ENCODE measurements at places on chromosomes 4 and X.
A peak's percentile ranks its signal among the peaks of the same experiment; 100 is the strongest.

GRCh38 chr4:87108142-87108546 is 112.3 kb downstream of the KLHL8 start:
- DNase-seq = no peak

DNA sequence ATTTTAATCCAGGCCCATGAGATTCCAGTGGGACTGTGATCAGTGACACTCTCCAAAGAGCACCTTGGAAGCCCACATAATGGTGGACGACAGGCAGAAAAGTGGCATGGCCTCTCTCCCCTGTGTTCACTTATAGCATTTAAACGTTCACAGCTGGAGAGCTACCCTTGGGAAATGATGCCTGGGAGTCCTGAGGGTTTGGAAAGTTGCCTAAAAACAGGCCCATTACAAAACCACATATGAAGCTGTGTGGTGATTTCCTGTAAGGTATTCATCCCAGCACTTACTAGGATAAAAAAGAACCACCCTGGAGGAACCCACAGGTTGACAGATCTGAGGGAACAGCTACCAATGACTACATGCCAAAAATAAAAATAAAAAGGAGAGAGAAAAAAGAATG is 193.2 kb downstream of the RASL11B start:
- DNase-seq = no peak

DNA sequence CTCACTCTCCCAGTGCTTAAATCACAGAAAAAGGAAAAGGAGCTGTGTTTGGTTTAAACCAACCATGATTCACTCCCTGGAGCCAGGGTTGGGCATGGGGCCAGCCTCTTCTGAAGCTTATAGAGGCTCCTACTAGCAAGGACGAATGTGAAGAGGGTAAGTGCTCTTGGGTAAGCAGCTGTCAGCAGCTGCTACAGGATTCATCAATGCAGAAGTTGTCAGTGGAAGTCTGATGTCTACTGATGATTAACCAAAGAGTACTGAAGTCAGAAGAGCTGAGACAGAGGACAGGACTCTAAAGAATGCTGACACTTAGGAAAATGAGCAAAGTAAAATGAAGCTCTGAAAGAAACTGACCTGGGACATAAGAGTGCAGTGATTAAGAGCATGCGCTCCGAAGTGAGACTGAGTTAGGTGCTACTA is 32.7 kb upstream of the JADE1 start:
- DNase-seq = no peak

DNA sequence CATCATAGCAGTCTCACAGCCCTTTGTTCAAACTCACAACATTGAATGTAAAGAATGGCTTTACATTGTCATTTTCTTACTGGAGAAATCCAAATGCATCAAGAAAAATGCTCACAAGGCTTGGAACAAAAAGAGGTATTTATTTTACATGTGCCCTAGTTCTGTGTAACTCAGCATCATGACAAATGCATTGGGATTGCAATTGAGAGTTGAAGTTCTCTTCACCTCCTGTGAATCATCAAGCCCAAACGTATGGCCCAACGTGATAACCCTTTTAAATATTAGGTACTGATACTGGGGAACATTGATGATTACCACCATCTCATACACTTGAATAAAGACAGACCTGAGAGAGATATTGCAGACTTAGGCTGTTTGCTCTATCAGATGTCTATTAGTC is 61.6 kb downstream of the GASK1B start:
- no peak for DNase-seq

DNA sequence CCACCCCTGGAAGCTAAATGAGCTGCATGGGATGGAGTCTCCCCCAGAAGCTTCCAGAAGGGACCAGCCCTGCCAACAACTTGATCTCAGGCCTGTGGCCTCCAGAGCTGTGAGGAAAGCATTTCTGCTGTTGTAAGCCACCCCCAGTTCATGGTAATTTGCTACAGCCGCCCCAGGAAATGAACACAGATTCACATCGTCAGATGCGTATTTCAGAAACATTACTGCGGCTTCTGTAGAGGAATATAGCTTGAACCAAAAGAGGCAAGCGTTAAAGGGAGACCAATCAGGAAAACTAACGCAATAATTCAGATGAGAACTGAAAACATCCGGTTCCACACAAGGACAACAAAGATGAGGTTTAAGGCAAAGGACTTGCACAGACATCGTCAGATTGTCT is 128.4 kb upstream of the TBL1X start:
- no peak for DNase-seq

DNA sequence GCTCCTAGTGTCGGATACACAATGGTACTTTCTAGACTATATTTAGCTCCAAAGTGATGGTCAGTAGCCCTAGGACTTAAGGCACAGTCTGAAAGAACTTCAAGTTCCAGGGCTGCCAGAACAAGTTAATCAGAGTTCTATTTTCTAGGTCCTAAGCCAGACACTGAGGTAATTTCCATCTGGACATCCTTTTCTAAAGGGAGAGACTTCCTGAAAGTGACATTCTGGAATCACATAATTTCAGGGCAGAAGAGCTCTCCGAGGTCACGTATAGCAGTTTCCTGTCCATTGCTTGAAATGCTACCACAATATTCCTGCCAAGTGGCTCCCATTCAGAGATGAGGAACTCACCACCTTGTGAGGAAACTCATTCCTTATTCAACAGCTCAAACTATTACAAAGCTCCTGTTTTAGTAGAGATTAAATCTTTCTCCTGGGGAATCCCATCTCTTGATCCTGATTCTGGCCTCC is 117.9 kb downstream of the COL25A1 start:
- DNase-seq = no peak

GRCh38 chrX:66176134-66176533 is 12.1 kb downstream of the HEPH start:
- no peak for DNase-seq

GRCh38 chr4:182143086-182143821 is 99.9 kb upstream of the TENM3 start:
- no peak for DNase-seq

- no peak for DNase-seq
Measured at GRCh38 chr4:121765971-121766538, 1.1 kb upstream of the SMIM43 start.

- no peak for DNase-seq
Measured at GRCh38 chr4:128481752-128482480, 194.3 kb upstream of the PGRMC2 start.

DNA sequence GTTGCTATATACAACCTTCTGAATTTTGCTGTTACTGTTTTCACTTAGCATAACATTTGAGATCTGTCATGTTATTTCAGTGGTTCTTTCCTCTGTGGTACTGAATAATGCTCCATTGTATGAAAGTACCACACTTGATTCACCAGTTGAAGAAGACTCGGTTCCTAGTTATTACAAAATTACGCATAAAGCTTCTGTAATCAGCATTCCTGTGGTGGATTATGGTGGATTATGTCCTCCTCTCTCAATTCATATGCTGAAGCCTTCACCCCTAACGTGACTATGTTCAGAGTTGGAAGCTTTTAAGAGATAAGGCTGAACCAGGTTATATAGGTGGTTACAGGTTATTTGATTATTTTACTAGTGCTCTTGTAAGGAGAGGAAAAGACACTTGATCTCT is 2143.5 kb upstream of the AGA start:
- DNase-seq = no peak

DNA sequence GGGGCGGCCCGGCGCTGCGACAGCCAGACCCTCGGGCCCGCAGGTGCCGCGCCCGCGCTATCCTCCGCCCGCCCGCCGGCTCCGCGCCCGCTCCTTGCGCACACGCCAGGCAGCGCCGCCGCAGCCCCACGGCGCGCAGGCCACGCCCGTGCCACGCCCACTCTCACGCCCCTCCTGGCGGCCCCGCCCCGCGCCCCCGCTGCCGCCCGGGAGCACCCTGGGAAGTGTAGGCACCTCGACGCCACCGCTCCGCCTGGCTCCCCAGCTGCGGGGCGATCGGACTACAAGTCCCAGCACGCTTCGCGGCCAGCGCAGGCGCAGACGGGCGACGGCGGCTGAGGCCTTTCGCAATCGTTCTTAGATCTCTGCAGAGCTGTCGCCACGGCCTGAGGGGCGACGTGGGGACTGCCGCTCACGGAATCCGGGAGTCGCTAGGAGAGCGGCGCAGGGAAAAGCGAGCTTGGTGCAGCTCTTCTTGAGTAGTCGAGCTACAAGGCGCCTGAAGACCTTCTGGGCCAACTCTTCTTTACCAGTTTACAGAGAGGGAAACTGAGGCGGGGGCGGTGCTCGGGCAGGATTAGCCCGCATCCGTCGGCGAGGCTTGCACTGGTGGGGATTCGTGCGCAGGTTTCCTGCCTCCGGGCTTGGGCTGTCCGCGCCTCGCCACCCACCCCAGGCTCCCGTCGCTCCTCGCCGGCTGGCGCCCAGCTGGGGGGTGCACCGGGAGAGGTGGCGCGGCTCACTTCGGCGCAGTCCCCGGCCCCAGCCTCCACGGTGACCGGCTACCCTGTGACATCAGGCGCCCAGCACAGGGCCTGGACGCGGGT is at the start of gene ABLIM2:
TSS of gene ABLIM2 (minus strand) at position 104 of the 827 bp plus-strand sequence. CDS start 124 bp downstream, outside the sequence.
- peak; percentile 98 for DNase-seq

GRCh38 chr4:184417802-184418511 is 56.4 kb downstream of the IRF2 start:
- peak; percentile 33 for DNase-seq

DNA sequence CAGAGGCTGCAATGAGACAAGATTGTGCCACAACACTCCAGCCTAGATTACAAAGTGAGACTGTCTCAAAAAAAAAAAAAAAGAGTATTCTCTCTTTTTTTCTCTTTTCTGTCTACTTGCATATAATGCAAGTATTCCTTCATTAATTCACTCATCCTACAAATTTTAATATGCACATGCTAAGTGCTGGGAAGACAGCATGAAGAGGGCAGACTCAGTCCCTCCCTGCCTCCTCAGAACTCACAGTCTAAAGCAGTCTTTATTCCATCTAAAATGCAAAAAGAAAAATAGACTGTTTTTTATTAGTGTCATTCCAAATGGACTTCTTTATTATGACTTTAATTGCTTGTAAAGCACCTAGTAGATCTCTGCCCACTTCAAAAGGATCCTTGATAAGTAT is 85.6 kb downstream of the NKX6-1 start:
- no peak for DNase-seq

- DNase-seq = no peak
Measured at GRCh38 chrX:118989886-118990285, 15.5 kb downstream of the LONRF3 start.

DNA sequence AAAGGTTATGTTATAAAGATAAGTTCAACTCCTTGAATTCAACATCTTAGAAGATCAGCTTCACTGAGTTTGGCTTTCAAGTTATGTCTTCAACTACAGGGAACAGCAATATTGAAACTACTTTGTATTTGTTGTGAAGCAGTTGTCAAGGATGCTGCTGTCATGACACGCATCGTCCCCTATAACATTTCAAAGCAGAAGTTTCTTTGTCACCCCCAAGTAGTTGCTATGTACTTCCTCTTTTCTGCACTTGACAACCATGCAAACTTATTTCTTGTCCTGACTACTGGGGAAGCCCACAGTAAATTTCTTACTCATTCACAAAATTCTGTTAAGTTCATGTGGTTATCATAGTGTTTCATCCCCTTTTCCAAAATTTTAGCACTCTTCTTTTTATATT is 14.3 kb downstream of the ANTXR2 start:
- DNase-seq = no peak

GRCh38 chr4:41209901-41210300 is 4.4 kb downstream of the APBB2 start:
- no peak for DNase-seq

DNA sequence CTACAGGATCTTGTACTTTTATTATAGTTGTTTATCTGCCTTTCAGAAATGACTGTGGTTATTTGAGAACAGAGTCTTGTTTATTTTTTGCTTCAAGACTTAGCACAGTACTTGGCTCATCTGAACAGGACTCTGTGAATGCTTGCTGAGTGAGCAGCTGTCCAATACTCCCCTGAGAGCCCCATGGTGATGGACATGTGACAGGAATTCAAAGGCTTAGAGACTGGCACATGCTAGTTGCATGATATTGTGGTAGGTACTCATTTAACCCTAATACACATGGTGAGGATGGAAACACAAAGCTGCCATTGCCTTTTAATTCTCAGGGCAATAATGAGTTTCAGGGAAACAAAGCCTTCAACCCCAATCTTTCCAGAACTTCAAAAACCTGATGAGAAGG is 97.3 kb downstream of the GEMIN8 start:
- peak; percentile 24 for DNase-seq

GRCh38 chr4:68272380-68272779 is 26.9 kb upstream of the TMPRSS11B start:
- no peak for DNase-seq

- no peak for DNase-seq
Measured at GRCh38 chr4:6575503-6576240, 683 bp downstream of the MAN2B2 start.

- DNase-seq = no peak
Measured at GRCh38 chr4:19178835-19179234, 1072.9 kb upstream of the SLIT2 start.

- DNase-seq = no peak
Measured at GRCh38 chr4:1409491-1410425, 3.5 kb upstream of the NKX1-1 start.

- no peak for DNase-seq
Measured at GRCh38 chrX:101450961-101451360, 34.3 kb upstream of the ARMCX4 start.

GRCh38 chr4:75141162-75141561 is 208.2 kb downstream of the PARM1 start:
- DNase-seq = no peak

- no peak for DNase-seq
Measured at GRCh38 chrX:132631579-132632232, 142.9 kb upstream of the MBNL3 start.

- no peak for DNase-seq
Measured at GRCh38 chr4:149176039-149176438, 639.6 kb downstream of the IQCM start.

DNA sequence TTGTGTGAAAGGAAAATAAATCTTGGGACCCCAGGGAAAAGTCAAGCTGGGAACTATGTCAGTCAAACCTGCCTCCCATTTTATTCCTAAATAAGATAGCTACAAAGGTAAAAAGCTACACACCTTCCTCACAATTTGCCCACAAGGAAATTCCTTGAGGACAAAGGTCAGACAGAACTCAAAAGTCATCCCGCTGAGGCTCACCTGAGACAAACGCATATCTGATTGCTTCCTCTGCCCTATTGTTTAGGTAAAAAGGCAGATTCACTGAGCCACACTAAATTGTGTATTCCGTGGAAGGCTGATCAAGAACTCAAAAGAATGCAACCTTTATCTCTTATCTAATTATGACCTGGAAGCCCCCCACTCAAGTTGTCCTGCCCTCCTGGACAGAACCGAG is 58.7 kb upstream of the MAML3 start:
- no peak for DNase-seq

GRCh38 chr4:6539009-6539764 is 35.8 kb upstream of the MAN2B2 start:
- DNase-seq = no peak

- no peak for DNase-seq
Measured at GRCh38 chr4:150139297-150139865, 61.1 kb downstream of the DCLK2 start.

- no peak for DNase-seq
Measured at GRCh38 chrX:134749706-134750445, 91.6 kb upstream of the PLAC1 start.

GRCh38 chr4:13704035-13704434 is 76.5 kb upstream of the BOD1L1 start:
- DNase-seq = no peak

GRCh38 chrX:96564595-96564994 is 120.0 kb upstream of the DIAPH2 start:
- DNase-seq = no peak
